Uterus (tissue), 4 donors: ENCODE measurements at places on chromosomes 16 and 17.

- no peak for DNase-seq
Measured at GRCh38 chr17:69945698-69946185, 129.3 kb upstream of the KCNJ16 start.

DNA sequence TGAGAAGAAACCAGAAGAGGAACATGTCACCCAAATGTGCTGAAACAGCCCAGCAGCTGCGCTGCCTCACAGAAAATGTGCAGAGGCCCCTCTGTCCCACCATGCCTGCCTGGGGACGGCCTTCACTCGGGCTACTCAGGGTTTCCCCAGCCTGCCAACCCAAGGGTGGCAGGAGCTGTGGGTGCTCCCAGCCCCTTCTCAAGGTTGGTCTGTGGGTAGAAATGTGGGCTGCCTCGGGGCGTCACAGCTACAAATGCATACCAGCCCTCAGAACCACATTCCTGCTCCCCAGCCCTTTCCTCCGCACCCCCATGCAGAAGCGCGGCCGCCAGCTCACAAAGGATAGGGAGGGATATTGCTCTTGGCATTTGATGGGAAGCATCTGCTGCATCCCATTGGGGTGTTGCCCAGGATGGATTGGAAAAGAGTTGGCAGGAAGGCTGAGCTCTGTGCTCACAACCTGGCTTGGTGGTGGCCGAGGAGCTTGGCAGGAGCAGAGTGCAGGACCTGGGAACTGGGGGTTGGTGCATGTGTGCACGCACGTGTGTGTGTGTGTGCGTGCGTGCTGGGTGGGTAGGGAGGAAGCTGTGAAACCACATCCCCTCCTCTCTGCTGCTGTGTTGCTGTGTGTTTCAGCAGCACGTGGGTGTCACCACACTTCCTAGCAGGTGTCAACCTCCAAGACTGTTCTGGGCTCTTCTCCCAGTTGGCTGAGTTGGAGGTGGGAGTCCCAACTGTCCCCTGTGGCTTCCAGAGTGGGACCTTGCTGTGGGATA, 304.4 kb downstream of the SEC14L1 start:
- peak; percentile 70 for DNase-seq

- DNase-seq, result no peak
Measured at GRCh38 chr16:50324345-50324744, 44.4 kb downstream of the BRD7 start.

DNA sequence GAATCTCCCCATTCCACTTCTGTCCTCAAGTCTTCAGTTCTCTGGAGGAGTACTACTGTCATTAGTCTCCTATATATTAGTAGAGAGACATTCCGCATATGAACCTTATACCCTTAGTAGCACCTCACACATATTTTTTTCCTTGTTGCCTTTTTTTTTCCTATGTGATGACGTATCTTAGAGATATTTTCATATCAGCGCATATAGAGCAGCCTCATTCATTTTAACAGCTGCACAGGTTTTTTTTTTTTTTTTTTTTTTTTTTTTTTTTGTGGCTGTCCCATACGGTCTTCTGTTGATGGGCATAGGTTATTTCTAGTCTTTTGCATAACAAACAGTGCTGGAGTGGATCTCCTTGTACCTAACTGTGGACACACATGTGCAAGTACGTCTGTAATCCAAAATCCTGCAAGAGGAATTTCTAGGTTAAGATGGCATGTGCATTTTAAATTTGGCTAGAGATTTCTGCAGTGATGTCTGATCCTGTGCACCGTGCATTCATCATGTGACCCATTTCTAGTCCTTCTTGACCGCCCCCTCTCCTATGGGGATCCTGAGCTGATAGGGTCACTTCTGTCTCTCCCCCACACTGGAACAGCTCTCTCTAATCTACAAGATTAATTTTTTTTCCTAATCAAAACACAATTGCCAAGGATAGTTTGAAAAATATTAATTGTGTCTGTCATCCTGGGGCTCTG, 64.8 kb downstream of the PRKCB start:
- no peak for DNase-seq

DNA sequence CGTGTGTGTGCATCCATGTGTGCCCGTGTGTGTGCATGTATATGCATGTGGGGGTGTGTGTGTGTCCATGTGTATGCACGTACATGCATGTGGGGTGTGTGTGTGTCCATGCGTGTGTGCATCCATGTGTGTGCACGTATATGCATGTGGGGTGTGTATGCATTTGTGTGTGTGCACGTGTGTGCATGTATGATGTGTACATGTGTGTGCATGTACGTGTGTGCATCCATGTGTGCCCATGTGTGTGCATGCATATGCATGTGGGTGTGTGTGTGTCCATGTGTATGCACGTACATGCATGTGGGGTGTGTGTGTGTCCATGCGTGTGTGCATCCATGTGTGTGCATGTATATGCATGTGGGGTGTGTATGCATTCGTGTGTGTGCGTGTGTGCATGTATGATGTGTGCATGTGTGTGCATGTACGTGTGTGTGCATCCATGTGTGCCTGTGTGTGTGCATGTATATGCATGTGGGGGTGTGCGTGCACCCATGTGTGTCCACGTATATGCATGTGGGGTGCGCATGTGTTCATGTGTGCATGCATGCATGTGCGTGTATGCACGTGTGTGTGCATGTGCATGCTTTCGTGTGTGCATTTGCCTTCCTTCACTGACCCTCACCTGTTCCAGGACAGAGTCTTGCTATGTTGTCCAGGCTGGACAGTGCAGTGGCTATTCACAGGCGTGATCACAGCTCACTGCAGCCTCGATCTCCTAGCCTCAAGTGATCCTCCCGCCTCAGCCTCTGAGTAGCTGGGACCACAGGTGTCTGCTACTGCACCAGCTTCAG, 129.6 kb upstream of the TNRC6C start:
- DNase-seq, result no peak

DNA sequence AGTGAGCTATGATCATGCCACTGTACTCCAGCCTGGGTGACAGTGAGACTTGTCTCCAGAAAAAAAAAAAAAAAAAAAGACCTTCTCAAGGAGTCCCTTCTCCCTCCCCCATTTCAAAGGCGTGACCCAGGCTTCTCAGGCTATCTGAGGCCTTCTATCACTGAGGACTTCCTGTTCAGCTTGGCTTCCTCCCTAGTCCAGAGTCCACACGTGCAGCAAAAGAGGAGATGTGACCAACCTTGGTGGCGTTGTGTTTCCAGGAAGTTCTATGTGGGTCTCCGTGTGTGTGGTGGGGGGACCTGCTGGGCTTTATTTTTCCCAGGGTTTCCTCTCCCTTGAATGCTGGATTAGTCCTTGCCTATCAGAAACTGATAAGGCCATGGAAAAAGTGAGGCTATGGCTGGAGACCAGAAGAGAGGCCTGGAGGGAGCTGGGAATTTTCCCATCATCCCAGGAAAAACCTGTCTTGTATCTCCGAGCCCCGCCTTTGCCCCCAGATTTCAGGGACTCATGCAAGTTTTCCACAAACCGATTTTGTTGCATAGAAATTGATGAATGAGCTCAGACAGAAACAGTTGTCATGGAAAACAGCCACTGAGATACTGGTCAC, 148.1 kb downstream of the SALL1 start:
- DNase-seq, result no peak

- DNase-seq, result no peak
Measured at GRCh38 chr17:14458724-14459123, 157.8 kb downstream of the HS3ST3B1 start.

DNA sequence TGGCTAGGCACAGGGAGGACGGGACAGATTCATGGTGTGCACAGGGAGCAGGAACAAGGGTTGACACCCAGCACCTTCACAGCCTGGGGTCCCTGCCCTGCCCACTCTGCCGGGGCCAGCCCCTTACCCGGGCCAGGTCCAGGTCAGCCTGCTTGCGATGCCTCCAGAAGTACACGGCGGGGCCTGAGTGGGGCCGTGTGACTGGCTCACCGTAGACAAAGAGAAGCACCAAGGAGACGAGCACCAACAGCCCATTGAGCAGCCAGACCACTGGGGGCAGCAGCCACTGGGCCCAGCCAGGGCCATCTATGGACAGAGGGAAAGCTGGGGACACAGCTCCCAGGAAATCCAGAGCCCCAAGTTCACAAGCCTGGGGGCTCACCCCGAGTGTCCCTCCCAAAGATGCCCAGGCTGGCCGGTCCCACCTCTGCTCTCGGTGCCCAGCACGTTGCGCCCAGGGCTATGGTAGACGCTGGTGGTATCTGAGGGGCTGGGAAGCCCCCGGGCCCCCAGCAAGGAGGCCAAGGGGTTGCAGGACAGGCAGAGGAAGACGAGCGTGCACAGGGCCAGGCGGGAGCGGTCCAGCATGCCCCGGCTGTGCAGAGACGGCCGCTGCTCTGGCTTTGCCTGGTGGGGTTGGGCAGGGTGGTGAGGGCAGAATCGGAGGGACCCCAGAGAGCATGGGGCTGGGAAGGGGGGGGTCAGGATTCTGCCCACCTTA, 19.8 kb downstream of the SREBF1 start:
- no peak for DNase-seq

- DNase-seq, result no peak
Measured at GRCh38 chr17:39736319-39737165, 1.2 kb upstream of the GRB7 start.

DNA sequence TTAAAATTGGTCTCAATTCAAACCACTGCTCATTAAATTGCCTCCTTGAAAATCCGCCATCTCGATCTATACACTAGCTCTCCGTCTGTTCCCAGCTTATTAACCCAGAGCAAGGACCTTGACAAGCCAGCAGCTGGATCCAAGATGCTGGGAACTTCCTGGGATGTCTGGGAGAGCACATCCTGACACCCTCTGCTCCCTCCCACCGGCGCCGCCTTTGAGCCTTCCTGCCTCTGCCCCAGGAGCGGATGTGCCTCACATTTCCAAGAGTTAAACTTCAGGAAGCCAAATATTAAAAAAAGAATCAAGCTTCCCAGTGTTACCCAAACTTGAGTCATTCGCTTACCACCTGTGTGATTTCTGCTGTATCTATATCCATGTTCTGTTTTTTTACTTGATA, 107.9 kb downstream of the HAPSTR1 start:
- no peak for DNase-seq

- no peak for DNase-seq
Measured at GRCh38 chr17:3848229-3848835, 2.3 kb upstream of the NCBP3 start.

GRCh38 chr16:49336581-49336980, 37.0 kb upstream of the C16orf78 start:
- no peak for DNase-seq

DNA sequence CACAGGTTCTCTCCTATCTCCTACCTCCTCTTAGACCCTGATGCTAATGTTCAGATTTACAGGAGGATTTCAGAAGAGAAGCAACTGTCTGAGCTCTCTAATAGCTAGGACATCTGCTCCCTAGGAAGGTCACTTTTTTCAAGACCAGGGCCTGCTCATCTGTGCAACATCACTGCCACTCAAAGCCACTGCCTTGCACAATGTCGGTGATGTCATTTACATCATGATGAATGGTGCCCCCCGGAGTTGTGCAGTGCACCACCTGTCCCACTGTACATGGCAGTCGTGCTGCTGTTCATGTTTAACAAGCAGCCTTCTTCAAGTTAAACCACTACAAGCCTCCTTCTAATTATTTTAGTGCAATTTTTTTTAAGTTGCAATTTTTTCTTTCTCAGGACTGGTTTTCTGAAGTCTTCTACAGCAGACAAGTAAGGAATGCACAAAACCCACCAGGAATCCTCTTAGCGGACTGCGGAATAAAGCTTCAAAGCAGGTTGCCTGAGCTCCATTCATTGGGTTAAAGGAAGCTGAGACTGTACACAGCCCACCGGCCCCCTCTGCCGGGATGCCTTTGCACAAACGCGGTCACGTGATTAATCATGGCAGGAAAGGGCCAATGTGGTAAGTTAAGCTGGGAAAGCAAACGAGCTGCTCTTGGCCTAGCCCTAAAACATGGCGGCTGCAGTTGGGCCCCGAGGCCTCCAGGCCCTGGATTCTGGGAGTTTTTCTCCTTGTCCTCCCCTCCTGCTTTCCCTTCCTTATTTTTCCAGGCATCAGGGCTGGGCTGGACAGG, 74.1 kb downstream of the MYH11 start:
- no peak for DNase-seq

GRCh38 chr16:58459344-58460218, 40.4 kb upstream of the NDRG4 start:
- DNase-seq, result peak; percentile 73

DNA sequence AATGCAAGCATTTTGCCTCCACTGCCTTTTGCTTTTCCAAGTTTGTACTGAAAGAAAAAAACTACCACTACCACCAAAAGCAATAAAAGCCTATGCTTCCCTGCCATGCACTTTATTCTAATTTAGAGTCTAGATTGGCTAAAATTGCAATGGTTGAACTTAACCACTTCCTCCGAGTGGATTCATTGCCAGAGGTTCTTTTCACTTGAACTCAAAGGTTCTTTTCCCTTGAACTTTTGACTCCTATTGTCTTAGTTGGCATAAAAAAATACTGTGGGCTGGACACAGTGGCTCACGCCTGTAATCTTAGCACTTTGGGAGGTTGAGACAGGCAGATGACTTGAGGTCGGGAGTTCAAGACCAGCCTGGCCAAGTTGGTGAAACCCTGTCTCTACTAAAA, 319.8 kb upstream of the GOT2 start:
- DNase-seq, result no peak

- DNase-seq, result no peak
Measured at GRCh38 chr16:57071831-57072582, 20.4 kb upstream of the CPNE2 start.

GRCh38 chr17:81608082-81608481, 28.8 kb downstream of the NPLOC4 start:
- no peak for DNase-seq
